ENCODE measurements at places on chromosomes 7 and 10.

GRCh38 chr7:96720843-96721242 is 11.2 kb upstream of the SEM1 start:
- no peak for DNase-seq

DNA sequence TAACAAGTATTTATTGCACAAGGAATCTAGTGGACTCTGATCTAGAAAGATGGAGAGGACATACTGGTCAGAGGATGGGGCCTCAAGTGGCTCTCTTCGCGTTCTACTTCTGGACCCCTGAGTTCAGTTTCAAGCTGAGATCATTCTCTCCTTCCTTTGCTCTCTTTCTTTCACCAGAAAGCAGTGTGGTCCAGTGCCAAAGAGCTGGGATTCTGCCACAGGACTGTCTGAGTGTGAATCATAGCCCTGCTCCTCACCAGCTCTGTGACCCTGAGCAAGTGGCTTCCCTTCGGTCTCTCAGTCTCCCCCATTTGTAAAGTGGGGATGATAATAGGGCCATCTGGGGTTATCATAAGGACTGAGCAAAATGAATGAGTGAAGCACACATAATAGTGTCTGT is 715.2 kb downstream of the SUGCT start:
- no peak for DNase-seq

GRCh38 chr10:95834406-95834805 is 73.4 kb upstream of the CC2D2B start:
- DNase-seq: no peak

DNA sequence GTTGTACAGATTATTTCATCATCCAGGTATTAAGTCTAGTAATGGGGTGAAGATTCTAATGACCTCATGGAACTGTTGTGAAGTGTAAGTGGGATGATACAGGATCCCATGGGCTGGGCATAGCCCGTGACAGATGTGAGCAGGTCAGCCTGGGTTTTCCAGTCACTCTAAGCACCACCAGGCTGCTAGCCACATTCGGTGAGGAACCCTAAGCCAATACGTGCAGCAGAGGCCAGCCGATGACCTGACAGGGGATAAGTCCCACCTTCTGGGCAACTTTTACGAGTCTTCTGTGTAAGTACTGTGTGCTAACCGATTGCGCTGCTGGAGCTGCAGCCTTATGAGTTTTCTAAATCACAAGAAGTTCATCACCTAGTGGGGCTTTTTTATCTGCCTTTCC is 7.3 kb downstream of the ZNF503 start:
- DNase-seq: no peak

DNA sequence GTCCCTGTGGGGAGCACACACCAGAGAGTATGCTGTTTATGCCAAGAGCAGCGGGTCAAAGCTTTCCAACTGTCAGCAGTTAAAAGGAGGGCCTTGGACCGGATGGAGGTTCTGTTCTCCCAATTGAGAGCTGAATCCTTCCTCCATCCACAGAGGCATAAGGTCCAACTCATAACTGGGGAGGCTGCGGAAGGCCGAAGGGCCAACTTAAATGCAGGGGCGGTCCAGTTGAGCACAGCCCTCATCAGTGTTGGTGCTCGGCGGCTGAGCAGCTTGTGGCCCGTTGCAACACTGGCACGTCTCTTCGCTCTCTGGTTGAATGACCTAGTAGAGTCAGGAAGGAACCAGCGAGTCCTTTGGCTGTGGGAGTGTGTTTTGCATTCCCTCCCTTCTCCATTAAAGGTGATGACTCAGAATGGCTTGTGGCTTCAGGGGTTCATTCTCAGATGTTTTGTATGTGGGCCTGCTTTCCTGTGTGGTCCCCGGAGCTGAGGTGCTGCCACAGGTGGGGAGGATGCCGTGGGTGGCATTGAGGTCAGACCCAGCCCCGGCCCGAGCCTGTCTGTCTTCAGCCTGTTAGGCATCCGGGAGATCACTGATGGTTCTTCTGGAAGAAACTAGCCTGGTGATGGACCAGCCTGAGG is 44.8 kb upstream of the DMBT1 start:
- no peak for DNase-seq

GRCh38 chr10:101291331-101292193 is 62.3 kb upstream of the LBX1 start:
- DNase-seq: peak; percentile 59

DNA sequence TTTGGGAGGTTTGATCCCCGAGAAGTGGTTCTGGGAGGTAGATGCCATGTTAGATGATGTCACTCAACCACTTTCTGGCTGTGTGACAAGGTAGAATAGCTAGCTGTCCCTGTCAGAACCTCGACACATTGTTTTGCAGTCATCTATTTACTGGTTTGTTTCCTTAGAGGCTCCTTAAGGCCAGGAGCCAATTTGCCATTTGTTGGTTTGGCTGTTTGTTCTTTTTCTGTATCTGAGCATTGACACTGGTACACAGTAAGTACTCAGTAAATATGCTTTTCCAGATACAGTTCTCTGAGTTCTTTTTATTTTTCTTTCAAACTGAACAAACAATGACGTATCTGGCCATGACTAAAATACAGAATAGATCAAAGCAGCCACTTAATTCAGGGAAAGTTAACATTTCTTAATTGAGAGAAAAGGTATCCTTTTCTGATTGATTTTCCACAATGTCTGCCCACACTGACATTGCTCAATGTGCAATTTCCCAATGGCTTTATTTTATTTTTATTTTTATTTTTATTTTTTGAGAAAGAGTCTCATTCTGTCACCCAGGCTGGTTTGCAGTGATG is 121.6 kb downstream of the SPAG6 start:
- no peak for DNase-seq

Data from A549 (cell line).